ENCODE measurements at places on chromosomes 1 and 21.

GRCh38 chr1:2412395-2412772 lies at the start of gene PEX10:
PEX10 (minus strand) TSS chr1:2412564; CDS start chr1:2412502, 62 bp downstream.
- peak; percentile 89 for DNase-seq

DNA sequence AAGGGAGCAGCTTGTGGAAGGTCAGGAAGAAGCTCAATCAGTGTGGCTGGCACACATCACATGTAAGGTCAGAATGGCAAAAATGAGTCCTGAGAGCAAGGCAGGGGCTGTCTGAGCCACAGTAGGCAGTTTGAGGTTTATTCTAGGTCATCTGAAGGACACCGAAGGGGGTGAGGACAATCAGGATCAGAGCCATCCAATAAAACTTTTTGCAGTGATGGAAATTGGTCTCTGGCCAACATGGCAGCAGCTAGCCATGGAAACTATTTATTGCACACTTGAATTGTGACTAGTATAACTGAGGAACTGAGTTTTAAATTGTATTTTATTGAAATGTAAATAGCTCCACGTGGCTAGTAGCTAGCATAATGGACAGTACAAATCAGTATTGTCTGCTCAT lies 97.0 kb upstream of the CACNA1E start:
- peak; percentile 67 for DNase-seq

- DNase-seq, result no peak
These were observed 6.3 kb downstream of the KLHL21 start for GRCh38 chr1:6596351-6596750.

GRCh38 chr1:44696789-44697345 lies 22.4 kb downstream of the ARMH1 start:
- DNase-seq, result no peak

- DNase-seq, result no peak
These were observed 17.8 kb upstream of the LAMC2 start for GRCh38 chr1:183168308-183168707.

- DNase-seq, result no peak
These were observed 235.6 kb upstream of the CACYBP start for GRCh38 chr1:174764191-174764590.

- peak; percentile 23 for DNase-seq
These were observed 112.1 kb downstream of the HLCS start for GRCh38 chr21:36854391-36854790.

- DNase-seq, result no peak
These were observed 37.3 kb downstream of the NTPCR start for GRCh38 chr1:232987774-232988140.

DNA sequence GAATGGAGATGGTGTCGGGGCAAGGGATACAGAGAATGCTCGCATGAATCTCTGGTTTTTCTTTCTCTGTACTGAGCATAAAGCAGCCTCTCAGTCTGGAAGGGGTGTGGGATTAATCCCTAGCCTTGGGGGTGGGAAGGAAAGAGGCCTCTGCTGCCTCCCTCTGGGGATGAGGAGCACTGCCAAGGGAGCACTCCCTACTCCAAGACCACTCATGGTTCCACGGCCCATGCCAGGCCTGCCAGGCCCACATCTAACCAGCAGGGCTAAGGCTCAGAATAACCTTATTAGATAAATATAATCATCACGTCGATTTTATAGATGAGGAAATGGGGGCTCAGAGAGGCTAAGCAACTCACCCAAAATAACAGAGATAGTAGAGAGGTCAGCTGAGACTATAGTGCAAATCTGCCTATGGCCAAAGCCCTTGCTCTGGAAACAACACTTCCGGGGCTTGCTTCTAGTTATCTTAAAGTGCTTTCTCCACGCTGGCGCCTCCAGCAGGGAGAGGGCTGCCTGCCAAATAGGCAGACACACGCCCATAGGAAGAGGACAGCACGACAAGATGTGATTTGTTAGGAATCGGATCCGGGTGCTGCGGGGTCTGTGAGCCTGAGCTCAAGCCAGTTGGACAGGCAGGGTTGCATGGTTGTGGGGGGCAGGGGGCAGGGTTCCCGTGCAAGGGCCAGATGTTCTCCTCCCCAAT lies 522 bp downstream of the TEX35 start:
- no peak for DNase-seq

GRCh38 chr1:222631611-222632208 lies 13.8 kb downstream of the MIA3 start:
- no peak for DNase-seq

DNA sequence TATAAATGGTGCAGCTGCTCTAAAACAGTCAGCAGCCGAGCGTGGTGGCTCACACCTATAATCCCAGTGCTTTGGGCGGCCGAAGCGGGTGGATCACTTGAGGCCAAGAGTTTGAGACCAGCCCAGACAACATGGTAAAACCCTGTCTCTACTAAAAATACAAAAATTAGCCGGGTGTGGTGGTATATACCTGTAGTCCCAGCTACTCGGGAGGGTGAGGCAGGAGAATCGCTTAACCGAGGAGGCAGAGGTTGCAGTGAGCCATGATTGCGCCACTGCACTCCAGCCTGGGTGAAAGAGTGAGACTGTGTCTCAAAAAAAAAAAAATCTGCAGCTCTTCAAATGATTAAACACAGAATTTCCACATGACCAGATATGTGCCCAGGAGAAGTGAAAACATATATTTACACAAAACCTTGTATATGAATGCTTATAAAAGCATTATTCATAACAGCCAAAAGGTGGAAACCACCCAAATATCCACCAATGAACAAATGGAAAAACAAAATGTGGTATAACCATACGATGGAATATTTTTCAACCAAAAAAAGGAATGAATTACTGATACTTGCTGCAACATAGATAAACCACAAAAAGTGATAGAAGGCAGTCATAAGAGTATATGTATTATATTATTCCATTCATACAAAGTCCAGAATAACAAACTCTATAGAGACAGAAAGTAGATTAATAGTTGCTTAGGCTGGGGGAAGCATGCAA lies 14.1 kb downstream of the EPS15 start:
- no peak for DNase-seq

GRCh38 chr1:55057956-55058298 lies 18.6 kb downstream of the PCSK9 start:
- DNase-seq, result no peak

DNA sequence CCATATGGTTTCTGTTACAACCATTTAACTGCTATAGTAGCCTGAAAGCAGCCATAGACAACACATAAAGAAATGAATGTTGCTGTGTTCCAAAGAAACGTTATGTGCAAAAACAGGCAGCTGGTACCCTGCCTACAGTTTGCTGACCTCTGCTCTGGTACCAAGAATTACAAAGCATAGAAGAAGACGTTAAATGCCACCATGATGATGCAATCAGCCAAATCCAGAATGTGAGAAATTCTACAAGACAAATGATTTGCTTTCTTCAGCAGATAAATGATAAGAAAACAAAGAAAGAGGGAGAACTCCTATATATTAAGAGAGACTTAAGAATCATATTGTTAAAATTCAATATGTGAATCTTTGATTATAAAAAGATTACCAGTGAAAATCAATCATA lies 97.8 kb upstream of the PDE4B start:
- no peak for DNase-seq

DNA sequence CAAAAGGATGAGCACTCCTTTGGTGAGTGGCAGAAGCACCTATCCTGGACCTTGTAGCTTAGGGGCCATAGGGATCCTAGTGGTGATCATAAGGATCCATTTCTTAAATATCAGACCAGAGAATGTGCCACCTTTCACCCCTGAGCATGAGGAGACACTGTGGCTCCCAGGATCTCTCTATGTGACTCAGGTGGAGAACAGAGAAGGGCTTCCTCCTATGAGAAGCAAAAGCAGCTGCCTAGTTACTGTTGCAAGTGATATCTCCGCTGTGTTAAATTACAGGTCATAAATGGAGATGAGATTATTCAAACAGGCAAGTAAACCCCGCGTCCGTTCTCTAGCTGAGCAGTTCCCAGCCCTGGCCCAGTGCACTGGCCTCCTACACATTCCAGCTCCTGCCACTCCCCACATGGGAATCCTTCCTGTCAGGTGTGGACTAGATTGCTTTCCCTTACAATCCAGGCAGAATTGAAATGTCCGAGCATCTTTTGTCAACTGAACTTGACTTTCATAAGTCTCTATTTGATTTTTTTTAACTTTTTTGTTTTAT lies 26.3 kb downstream of the CLEC20A start:
- DNase-seq, result no peak

DNA sequence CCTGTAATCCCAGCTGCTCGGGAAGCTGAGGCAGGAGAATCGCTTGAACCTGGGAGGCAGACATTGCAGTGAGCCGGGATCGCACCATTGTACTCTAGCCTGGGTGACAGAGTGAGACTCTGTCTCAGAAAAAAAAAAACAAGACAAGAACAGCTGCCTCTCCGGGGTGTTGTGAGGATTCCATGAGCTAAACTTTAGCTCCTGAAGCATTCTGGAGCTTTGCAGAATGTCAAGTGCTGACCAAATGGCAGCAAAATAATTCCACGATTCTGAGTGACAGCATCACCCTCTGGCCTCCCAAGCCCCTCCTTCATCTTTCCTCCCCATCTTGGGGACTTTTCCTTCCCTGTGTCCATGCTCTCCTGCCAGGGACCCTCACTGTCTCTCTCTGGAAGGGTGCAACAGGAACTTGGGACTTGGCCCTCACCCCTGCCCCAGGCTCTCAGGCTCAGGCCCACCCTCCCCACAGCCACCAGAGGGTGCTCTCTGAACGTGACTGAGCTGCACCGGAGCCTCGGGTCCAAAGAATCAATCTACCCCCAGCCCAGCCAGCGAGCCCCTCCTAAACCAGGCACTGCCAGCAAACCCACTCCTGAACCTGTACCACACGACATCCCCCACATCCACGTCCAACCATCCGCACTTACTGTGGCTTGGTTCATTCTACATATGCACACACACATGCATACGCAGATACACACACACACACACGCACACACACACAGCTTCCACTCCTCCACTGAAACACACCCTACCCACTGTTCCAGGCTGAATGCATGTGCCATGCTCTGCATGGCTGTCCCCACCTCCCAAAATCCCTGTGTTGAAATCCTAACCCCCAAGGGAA lies 45.7 kb downstream of the ACOT7 start:
- peak; percentile 50 for DNase-seq

DNA sequence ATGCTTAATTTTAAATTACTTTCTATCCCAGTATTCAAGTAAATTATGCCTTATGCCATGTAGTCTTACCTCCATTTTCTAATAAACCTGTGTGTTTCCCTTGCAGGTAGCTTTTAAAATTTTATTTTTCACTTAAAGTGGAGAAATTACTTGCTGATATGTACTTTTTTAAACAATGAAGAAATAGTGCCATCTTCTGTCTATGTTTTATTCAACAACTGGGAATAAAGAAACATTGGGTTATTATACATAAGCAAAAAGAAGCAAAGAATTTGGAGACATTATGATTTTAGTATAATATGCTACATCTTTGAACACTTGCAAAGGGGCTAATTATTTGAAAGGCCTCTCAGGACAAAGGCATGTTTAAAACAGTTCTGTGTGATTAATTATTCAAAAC lies 1912.9 kb downstream of the MRPL39 start:
- no peak for DNase-seq

DNA sequence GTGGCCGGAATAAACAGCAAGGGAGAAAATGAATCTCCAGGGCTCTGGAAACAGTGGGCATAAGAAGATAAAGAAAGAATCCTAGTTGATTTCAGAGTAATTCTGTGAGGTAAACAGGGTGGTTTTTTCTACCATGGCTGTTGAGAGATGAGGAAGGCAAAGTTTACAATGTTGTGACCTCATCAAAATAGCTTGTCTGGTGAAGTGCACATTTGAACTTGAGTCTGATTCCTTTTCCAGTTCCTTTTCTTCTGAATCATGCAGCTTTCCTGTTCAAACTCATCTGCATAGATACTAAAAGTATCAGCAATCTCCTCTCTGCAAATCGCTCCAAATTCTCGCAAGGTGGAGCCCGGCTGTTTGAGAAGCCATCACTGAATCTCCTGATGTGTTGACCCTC lies 161.7 kb downstream of the PLPP3 start:
- no peak for DNase-seq

GRCh38 chr21:43908167-43908566 lies 43.1 kb downstream of the AGPAT3 start:
- no peak for DNase-seq

GRCh38 chr1:158124034-158124433 lies 56.7 kb upstream of the CD1D start:
- DNase-seq, result no peak

GRCh38 chr1:98384461-98385141 lies 276.9 kb upstream of the SNX7 start:
- no peak for DNase-seq

- DNase-seq, result peak; percentile 8
These were observed 64.0 kb upstream of the ZNF281 start for GRCh38 chr1:200473698-200474371.
